GOT3 (cell line): ENCODE measurements at places on chromosomes 1 and 21.

DNA sequence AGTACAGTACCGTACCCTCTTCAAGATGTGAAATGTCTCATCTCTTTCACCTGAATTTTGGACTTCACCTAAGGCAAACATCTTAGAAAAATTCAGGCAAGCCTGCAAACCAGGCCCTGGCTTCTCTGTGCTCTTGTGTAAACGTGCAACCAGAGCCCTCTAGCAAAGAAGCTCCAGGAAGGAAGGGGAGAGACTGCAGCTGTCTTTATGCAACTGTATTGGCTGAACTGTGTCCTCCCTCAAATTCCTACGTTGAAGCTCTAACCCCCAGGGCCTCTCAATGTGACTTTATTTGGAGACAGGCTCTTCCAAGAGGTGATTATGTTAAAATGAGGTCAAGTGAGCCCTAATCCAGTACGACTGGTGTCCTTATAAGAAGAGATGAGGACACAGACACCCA, 60.3 kb downstream of the SLC45A1 start:
- DNase-seq, result no peak

GRCh38 chr1:234709473-234710228, 99.7 kb upstream of the IRF2BP2 start:
- no peak for DNase-seq

GRCh38 chr21:29359718-29360117, 61.0 kb downstream of the BACH1 start:
- DNase-seq, result no peak

GRCh38 chr1:226372885-226373284, 35.0 kb downstream of the PARP1 start:
- no peak for DNase-seq

- no peak for DNase-seq
Measured at GRCh38 chr1:156959414-156959813, 39.0 kb downstream of the LRRC71 start.

DNA sequence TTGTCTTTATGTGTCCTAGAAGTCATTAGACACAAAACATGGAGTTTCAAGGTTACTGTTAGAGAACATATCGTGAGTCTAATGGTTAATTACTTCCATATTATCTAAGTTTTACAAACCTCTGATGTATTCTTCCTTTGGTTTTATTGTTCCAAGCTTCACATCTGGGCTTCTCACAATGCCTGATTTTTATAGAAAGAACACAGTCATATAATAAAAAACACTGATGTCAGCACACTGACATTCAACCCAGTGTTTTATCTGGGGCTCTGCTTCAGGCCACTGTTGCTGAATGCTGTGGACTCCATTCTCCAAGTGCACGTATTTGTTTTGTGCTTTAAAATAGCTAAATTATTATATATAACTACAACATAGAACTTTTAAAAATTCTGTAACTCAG, 232.9 kb downstream of the SMYD3 start:
- DNase-seq, result no peak
